Ascending aorta (tissue), 2 donors: ENCODE measurements at places on chromosomes 13 and 19.

- H3K4me3 ChIP-seq, result no peak overlapping the region
- H3K27ac ChIP-seq, result no peak overlapping the region
- H3K36me3 ChIP-seq, result peaks cover 14% of the 10 kb centered on the region
- no peaks in the 10 kb centered on the region for H3K27me3 ChIP-seq
- DNase-seq, result no peak
Observed at GRCh38 chr19:42028304-42029216, 34.5 kb upstream of the ATP1A3 start.

DNA sequence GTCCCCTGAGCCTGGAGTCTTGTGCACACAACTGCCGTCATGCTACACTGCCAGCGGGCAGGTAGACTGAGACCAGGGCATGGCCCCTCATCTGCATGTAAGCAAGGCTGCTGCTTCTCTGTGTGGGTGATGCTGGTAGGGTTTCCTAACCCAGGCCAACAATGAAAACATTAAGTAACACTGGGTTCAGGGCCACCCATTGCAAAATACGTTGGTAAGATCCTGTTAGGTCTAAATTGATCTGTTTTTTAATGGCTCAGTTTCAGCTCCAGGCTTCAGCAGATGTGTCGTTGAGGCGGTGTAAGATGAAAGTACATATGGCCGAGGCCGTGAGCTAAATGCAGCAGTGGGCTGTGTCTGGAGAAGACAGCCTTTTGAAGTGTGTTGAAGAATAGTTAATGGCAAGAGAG, 383.4 kb downstream of the IRS2 start:
- H3K4me3 ChIP-seq, result no peak overlapping the region
- no peak overlapping the region for H3K27ac ChIP-seq
- H3K27me3 ChIP-seq, result no peaks in the 10 kb centered on the region
- DNase-seq, result no peak
- H3K4me1 ChIP-seq, result no peaks in the 10 kb centered on the region
- no peaks in the 10 kb centered on the region for H3K36me3 ChIP-seq

GRCh38 chr19:3684817-3685410, 15.4 kb downstream of the PIP5K1C start:
- no peak overlapping the region for H3K4me3 ChIP-seq
- peaks cover 8% of the 10 kb centered on the region for H3K36me3 ChIP-seq
- no peaks in the 10 kb centered on the region for H3K4me1 ChIP-seq
- no peak for DNase-seq
- no peaks in the 10 kb centered on the region for H3K27me3 ChIP-seq

- H3K36me3 ChIP-seq, result no peaks in the 10 kb centered on the region
- no peak for DNase-seq
- no peak overlapping the region for H3K4me3 ChIP-seq
- no peaks in the 10 kb centered on the region for H3K27me3 ChIP-seq
- peaks cover 3% of the 10 kb centered on the region for H3K4me1 ChIP-seq
Observed at GRCh38 chr13:80618781-80619180, 277.9 kb upstream of the SPRY2 start.

DNA sequence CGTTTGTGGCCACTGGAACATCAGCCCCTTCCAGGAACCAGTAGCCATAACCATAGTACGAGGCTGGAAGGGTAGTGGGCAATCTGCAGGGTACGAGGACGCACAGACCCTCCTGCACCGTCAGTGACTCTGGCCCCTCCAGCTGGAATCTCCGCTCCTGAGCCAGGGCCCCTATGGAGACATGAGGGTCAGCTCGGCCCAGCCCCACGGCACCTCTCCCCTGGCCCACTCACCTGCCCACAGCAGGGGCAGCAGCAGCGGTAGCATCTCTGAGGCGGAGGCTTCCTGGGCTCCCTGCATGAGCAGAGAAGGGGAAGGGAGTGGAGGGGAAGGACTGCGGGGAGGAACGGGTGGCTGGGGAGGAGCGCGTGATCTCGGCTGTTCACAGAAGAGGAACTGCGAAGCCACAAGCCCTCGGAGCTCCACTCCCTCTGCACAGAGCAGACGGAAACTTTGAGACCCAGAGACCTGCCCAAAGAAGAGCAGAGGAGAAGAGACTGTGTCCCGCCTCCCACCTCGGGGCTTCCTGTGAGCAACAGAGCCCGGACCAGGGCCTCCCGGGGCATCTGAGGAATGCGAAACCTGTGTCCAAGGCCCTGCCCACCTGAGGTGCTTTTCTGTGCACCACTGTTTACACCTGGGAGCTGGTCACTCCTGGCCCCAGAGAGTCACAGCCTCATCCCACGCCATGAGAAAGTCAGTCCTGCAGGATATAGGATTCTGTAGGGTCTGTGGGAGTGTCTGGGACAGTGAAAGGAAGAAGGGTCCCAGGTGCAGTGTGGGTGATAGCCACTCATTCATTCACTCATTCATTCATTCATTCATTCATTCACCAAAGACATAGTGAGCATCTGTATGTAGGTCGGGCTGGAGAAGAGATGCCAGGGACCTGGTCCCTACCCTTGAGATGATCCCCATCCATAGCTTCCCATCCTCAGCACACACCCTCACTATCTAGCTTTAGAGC, at the start of gene SIGLEC6:
Gene SIGLEC6, minus strand, starts transcription at position 322 of the 967 bp plus-strand sequence. Its CDS starts 22 bp downstream, at position 300.
- no peaks in the 10 kb centered on the region for H3K36me3 ChIP-seq
- H3K4me3 ChIP-seq, result no peak within 1 kb of the TSS
- no peak within 1 kb of the TSS for H3K27ac ChIP-seq
- H3K27me3 ChIP-seq, result no peaks in the 10 kb centered on the region
- H3K4me1 ChIP-seq, result no peaks in the 10 kb centered on the region

- H3K4me3 ChIP-seq, result no peak overlapping the region
- H3K27me3 ChIP-seq, result no peaks in the 10 kb centered on the region
- H3K4me1 ChIP-seq, result peaks cover 5% of the 10 kb centered on the region
- no peak overlapping the region for H3K27ac ChIP-seq
Observed at GRCh38 chr19:4012092-4012974, 4.8 kb downstream of the PIAS4 start.

DNA sequence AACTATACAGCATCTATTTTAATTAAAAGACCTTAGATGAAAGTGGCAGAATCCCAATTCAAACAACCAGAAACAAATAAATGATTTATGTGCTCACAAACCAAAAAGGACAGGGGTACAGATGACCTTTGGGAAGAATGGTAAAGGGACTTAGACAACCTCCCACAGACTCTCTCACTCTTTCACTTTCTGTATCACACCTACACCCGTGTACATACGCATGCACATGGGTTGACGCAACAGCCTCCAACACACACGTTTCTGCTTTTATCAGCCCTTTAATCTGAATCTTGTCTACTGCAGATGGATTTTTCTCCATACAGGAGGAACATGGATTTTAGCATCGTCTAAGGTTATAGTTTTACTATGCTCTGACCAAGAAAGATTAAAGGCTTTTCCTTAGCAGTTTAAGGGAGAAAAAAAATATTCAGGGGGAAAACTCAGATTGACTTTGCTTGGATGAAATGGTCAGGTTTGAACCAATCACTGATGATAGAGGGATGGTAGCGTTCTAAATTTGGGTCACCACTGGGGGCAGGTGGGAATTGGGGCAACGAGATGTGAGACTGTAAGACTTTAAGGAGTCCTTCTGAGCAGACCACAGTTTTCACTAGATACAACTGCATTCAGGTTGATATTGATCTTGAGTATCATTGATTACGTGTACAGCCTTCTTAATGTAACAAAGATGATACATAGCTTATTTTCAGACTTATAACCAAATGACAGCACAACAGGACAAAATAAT, 166.1 kb downstream of the ITGBL1 start:
- no peak overlapping the region for H3K27ac ChIP-seq
- H3K27me3 ChIP-seq, result no peaks in the 10 kb centered on the region
- H3K36me3 ChIP-seq, result no peaks in the 10 kb centered on the region
- H3K4me3 ChIP-seq, result no peak overlapping the region

DNA sequence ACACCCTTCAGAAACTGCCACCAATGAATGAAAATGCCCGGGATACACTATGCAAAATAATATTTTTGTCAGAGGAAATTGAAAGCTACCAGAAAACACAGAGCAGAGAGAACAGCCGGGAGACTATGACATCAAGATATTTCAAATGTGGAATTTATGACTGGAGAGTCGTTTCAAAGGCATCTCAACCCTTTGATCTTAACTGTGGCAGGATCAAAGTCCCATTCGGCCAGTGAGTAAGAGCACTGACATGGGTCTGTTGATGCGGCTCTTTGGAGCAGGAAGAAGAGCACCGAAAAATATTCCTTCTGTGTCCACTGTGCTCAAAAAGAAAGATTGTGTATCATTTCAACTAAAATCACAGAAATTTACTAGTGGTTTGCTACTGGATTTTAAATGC, 201.9 kb downstream of the RFC3 start:
- no peaks in the 10 kb centered on the region for H3K27me3 ChIP-seq
- H3K27ac ChIP-seq, result no peak overlapping the region
- no peak for DNase-seq

DNA sequence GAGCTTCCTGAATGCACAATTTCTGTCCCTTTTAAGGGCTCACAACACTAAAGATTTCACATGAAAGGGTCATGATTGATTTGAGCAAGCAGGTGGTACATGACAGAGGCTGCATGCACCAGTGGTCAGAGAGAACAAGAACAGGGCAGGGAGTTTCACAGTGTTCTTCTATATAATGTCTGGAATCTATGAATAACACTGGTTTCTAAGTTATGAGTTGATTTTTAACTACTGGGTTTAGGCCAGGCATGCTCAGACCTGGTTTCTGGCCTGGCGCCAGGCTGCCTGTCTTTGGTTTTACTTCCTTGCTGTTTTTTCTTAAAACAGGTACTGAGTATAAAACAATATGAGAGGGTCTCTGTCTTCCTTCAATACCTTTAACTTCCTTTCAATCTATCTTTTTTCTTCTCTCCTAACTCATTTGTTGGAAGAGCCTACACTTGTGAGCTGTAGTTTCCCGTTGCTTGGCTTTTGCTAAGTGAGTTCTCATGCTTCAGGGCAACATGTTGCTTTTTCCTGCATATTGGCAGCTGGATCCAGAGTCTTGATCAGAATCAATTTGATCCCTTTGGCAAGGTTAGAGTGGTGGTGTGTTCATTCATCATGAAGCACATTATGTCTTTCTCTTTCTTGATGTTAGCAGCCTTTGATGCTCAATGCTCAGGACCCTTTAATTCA, 38.5 kb upstream of the FGF14 start:
- H3K27me3 ChIP-seq, result no peaks in the 10 kb centered on the region
- no peak for DNase-seq
- H3K4me1 ChIP-seq, result no peaks in the 10 kb centered on the region

GRCh38 chr19:34408411-34408810, 4.2 kb downstream of the PDCD2L start:
- H3K27me3 ChIP-seq, result no peaks in the 10 kb centered on the region
- H3K4me3 ChIP-seq, result no peak overlapping the region
- no peak overlapping the region for H3K27ac ChIP-seq
- peaks cover 3% of the 10 kb centered on the region for H3K4me1 ChIP-seq

DNA sequence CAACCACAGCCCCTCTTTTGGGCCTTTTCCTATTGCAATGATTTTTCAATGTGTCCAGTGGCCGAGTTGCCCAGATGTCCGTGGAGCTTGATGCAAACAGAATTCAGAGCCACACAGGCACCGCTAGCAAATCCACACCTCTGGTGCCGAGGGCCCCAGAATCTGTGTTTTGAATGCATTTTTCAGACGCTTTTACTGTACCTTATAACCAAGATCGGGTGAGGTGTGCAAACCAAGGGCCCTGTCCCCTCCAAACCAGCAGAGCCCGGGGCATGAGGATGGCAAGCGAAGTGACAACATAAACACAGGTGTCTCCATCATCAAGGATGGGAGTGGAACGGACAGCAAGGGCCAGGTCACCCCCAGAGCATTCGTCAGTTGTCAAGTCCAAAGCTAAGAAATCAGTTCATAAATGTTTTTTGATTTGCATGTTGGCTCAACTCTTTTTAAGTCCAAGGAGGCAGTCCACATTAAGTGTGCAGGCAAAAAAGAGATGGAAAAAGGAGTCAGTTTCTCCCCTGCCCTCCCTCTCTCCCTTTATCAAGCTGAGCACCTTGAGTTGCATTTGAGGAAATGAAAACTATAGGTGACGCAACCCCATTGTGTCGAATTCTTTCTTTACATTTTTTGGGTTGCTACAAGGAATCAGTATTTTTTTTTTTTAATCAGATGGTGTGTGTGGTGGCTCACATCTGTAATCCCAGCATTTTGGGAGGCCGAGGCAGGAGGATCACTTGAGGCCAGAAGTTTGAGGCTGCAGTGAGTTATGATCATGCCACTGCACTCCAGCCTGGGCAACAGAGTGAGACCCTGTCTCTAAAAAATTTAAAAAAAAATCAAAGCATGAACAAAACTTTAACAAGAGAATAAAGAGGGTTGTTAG, 2.9 kb downstream of the CCDC8 start:
- peak overlapping the region; percentile 69 for H3K27ac ChIP-seq
- no peaks in the 10 kb centered on the region for H3K27me3 ChIP-seq
- peak overlapping the region; percentile 63 for H3K4me3 ChIP-seq
- no peak for DNase-seq
- peaks cover 29% of the 10 kb centered on the region for H3K4me1 ChIP-seq

- H3K36me3 ChIP-seq, result no peaks in the 10 kb centered on the region
- no peak overlapping the region for H3K4me3 ChIP-seq
- no peak for DNase-seq
- no peaks in the 10 kb centered on the region for H3K27me3 ChIP-seq
Observed at GRCh38 chr13:46804391-46804815, 7.4 kb upstream of the ESD start.

DNA sequence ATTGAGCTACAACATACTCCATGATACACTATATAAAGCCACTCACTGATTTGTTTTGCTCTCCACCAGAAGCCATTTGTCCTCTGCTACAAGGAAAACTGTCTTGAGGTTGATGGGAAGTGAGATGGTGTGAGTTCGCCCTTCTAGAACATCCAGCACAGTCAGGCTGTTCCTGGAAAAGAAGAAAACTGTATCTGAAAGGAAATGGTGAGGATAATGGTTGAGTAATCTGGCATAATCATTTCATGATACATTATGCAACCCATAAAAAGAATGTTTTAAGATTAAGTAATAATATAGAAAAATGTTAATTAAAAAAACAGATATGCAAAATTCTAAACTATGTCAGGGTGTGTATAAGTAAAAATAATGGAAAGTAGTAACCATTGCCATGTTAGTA, 233.9 kb downstream of the RGCC start:
- peaks cover 12% of the 10 kb centered on the region for H3K36me3 ChIP-seq
- peaks cover 20% of the 10 kb centered on the region for H3K4me1 ChIP-seq
- H3K27me3 ChIP-seq, result no peaks in the 10 kb centered on the region
- no peak for DNase-seq
- H3K27ac ChIP-seq, result no peak overlapping the region

DNA sequence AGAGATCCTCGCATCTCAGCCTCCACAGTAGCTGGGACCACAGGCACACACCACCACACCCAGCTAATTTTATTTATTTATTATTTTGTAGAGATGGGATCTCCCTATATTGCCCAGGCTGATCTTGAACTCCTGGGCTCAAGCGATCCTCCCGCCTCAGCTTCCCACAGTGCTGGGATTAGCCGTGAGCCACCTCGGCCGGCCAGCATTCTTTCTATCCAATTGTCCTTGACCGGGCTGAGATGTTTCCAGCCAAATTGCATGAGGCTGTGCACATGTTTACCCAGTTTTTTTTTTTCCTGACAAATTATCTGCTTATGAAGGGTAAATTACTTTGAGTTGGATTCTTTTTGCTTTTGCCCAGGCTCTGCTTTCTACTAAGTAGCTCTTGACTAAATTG, 28.2 kb downstream of the UNC13A start:
- no peak for DNase-seq
- H3K4me3 ChIP-seq, result no peak overlapping the region
- H3K27ac ChIP-seq, result peak overlapping the region; percentile 90

- DNase-seq, result no peak
- no peaks in the 10 kb centered on the region for H3K36me3 ChIP-seq
- no peak overlapping the region for H3K4me3 ChIP-seq
- H3K27ac ChIP-seq, result no peak overlapping the region
- peaks cover 2% of the 10 kb centered on the region for H3K4me1 ChIP-seq
- H3K27me3 ChIP-seq, result no peaks in the 10 kb centered on the region
Observed at GRCh38 chr13:109906976-109907375, 120.6 kb upstream of the IRS2 start.

- DNase-seq, result no peak
- no peaks in the 10 kb centered on the region for H3K36me3 ChIP-seq
- H3K4me1 ChIP-seq, result no peaks in the 10 kb centered on the region
- H3K27ac ChIP-seq, result no peak overlapping the region
- H3K4me3 ChIP-seq, result no peak overlapping the region
Observed at GRCh38 chr19:28543244-28543776, 669.6 kb downstream of the UQCRFS1 start.
